Stimulated activated effector memory CD8-positive, alpha-beta T cell treated with anti-CD3 and anti-CD28 coated beads, Interleukin-12 subunit alpha, Interleukin-12 subunit beta, amount 100 ng/mL, for 72 hours (primary cell): ENCODE measurements at places on chromosomes 3 and 15.

DNA sequence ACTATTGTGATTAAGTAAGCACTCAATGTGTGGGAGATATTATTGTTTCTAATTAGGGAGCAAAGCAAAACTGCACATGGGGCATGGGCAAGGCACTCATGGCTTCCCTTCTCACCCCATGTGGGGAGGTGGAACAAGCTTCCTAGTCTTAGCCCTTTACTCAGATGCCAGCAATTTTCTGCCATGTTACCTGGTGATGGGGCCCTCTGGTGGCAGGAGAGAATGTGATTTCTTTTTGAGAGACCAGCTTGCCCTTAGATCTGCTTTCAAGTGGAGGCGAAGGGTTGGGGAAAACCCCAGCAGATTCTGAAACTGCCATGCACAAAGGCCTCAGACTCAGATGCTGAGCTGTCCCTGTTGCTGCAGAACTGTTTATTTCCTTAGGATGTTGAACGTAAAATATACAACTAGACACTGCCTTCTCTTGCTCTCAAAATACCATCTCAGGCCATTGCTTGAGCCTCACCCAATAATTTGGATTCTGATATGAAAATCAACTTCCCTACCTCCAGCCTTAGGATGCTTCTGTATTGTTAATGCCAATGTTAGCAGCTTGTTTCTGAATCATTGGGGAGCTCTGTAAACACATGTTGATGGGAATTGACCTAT, 130.2 kb upstream of the TPRG1 start:
- DNase-seq: peak; percentile 52

DNA sequence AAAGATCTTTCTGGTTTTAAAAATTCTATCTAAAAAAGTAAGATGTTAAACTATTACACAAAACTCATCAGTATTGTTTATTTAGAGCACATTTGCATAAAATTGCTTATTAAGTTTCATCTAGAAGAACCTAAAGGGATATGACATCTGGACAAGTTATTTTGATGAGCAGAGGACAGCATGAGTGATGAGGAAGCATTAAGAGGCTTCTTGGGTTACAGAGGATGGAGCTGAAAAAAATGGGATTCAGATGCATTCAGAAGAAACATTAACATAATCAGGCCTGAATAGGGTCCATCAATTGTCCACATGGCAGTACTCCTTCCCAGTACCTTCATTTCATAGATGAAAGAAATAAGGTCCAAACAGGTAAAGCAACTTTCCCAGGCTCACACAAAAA, 41.6 kb downstream of the IMPG2 start:
- DNase-seq: no peak

GRCh38 chr3:189139611-189139940, 32.2 kb upstream of the TPRG1 start:
- no peak for DNase-seq

DNA sequence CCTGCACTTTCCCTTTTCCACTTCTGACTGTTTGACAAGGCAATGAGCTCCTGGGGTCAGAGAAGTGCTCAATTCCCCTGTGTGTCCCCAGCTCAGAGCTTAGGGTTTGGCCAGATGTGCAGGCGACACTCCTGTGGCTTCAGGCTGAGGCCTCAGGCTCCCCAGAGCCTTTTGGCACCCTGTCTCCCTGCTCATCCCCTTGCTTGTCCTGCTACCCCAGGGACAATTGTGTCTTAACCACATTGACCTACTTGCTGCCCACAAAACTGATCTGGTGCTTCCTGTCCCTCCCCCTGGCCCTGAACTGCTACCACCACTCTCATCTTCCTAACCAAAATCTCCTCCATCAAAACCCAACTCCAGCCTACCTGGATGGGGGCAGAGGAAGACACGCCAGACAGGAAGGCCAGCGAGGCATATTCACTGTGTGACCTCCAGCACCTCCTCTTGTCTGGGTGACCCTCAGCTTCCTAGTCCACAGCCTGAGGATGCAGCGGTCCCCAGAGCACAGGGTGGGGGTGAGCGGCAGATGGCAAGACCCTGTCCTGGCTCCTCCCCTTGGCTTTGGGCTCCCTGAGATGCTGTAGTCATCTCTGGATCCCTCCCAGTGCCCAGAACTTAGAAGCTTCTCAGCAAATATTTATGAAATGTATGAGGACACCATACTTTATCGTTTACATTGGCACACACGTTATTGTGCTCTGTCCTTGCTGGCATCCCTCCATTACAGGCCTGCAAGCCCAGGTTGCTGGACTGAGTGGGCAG, 98.9 kb upstream of the SLC6A6 start:
- DNase-seq: no peak

GRCh38 chr3:168123201-168124176, 27.8 kb upstream of the GOLIM4 start:
- DNase-seq: no peak

GRCh38 chr3:128967748-128968355, 26.0 kb downstream of the CFAP92 start:
- no peak for DNase-seq

DNA sequence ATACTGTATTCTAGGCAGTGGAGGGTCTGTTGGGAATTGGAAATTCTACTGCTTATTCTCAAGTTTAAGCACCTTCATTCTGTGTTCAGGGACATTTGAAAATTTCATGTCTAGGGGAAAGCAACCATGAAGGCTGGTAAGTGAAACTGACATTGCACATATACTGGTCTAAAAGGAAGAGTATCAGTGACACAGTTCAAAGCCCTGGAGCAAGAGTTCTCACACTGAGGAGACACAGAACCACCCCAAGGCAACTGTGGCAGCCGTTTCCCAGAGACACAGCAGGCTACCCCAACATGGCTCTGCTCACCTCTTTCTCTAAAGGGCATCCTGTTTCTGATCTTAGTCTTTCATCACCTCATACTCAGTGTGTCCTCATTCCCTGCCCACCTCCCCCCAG, 67.5 kb downstream of the KCNMB2 start:
- DNase-seq: no peak

GRCh38 chr15:80441041-80441440, 36.9 kb downstream of the ARNT2 start:
- DNase-seq: no peak

GRCh38 chr15:88701561-88702095, 62.8 kb downstream of the ISG20 start:
- no peak for DNase-seq

- no peak for DNase-seq
These were observed 7.3 kb upstream of the FURIN start for GRCh38 chr15:90860942-90861675.

GRCh38 chr3:45488591-45488990, 100.2 kb downstream of the LARS2 start:
- no peak for DNase-seq

- no peak for DNase-seq
These were observed 526.4 kb downstream of the SOX2 start for GRCh38 chr3:182238126-182238525.
